ENCODE measurements at places on chromosomes 11 and 22. TPM values are rescaled to one million over a fixed set of nuclear protein-coding genes. Genes with fewer than 3 reads are reported as not detected.

HBD gene
- not detected for total RNA-seq

GUCD1 gene
- total RNA-seq = 62.0 TPM

- DNase-seq = no peak
Observed at GRCh38 chr11:126072801-126073594, 10.3 kb upstream of the CDON start.

- no peak for DNase-seq
Observed at GRCh38 chr11:128860571-128861361, 6.3 kb downstream of the KCNJ1 start.

All from progenitor cell of endocrine pancreas (in vitro differentiated cells).